NCI-H2081 (cell line): ENCODE measurements at places on chromosomes 1 and 21.

- DNase-seq = no peak
Measured at GRCh38 chr1:193348091-193348768, 161.8 kb upstream of the B3GALT2 start.

DNA sequence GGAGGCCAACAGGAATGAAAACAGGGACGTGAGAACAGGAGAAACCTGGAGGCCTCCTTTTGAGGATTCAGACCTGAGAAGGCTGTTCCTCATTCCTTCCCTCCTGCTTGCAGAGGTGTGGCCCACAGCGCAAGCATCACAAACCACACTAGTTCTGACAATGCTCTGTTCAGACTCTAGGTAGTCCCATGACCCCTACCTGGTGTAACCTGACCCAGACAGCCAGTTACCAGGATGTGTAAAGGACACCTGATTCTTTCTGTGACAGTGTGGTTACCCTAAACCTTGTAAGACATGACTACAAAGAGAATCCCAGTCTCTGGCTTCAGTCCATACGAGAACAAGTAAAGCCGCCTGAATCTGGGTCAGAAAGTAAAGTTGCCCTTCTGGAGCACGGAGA, 3.2 kb downstream of the MECR start:
- DNase-seq = no peak

- DNase-seq = no peak
Measured at GRCh38 chr1:19770436-19771190, 29.1 kb downstream of the TMCO4 start.

GRCh38 chr1:163172596-163172995, 30.1 kb downstream of the RGS5 start:
- DNase-seq = no peak

DNA sequence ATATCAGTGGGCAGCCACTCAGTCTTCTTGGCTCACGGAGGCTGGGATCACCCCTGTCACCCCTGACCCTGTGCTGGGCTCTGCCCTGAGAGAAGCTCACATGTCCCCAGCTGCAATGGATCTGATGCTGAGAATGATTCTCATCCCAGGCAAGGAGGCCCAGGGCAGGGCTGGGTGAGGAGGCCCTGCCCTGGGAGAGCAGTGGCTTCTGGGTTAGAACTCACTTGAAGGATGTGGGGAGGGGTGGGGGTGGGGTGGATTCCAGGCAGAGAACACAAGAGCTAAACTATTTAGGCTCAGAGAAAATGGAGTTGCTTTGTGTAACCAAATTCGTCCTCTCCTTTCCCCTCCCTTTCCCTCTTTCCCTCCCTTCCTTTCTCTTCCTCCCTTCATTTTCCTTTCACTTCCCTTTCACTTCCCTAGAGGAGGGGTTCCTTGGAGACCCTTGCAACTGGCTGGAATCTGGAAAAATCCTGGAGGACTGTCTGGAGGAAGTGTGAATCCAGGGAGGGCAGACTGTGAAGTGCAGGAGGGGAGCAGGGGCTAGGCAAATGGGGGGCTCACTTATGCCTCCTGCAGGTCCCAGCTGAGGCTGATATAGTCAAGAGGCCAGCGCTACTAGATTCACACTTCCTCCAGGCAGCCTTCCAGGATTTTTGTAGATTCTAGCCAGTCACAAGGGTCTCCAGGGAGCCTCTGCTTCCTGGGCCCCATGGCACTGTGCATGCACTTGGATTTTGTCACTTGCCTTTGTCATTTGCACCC, 47.0 kb downstream of the IGSF21 start:
- no peak for DNase-seq
